ENCODE measurements at places on chromosomes 11 and 22. TPM values are rescaled to one million over a fixed set of nuclear protein-coding genes. Genes with fewer than 3 reads are reported as not detected.
A peak's percentile ranks its signal among the peaks of the same experiment; 100 is the strongest.

- DNase-seq, result no peak
- H3K27ac ChIP-seq, result peak overlapping the region; percentile 100
These were observed 398 bp upstream of the ATG16L2 start for GRCh38 chr11:72813740-72814285.

DNA sequence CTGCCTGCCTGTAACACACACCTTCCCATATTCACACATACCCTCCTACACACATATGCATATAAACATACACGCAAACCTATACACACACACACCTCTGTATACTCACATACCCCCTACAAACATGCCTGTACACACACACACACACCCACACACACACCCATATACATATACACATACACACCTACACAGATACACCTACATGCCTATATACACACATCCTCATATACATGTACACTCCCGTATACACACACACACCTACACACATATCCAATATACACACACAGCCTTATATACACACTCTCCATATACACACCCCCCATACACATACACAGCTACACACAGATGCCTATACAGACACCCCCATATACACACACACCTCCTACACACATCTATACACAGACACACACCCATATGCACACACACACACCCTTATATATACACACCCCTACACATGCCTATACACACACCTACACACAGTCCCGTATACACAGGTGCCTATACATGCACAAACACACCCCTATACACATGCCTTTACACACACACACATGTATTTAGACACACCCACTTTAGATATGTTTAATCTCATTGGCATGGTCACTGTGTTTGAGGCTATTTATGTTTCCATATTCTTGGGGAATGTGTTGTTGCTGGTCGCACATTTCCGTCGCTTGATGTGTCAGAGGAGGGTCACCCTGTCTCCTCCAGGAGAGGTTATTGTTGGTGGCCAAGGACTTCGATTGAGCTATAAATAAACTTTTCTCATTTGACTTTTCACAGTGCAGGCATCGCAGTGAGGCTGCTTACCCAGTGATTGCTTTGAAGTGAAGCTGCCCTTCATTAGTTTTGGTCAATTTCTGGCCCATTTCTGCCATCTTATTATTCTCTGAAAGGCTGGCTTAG lies 243.3 kb downstream of the TBC1D22A start:
- no peaks in the 10 kb centered on the region for H3K27me3 ChIP-seq
- no peaks in the 10 kb centered on the region for H3K4me1 ChIP-seq
- H3K27ac ChIP-seq, result no peak overlapping the region
- peaks cover 7% of the 10 kb centered on the region for H3K36me3 ChIP-seq

- no peaks in the 10 kb centered on the region for H3K27me3 ChIP-seq
- H3K36me3 ChIP-seq, result no peaks in the 10 kb centered on the region
- DNase-seq, result no peak
- no peak overlapping the region for H3K27ac ChIP-seq
These were observed 63.7 kb downstream of the CYTH4 start for GRCh38 chr22:37345863-37346504.

GRCh38 chr11:125313271-125314219 lies 149.0 kb downstream of the PKNOX2 start:
- H3K4me1 ChIP-seq, result no peaks in the 10 kb centered on the region
- DNase-seq, result no peak
- H3K27me3 ChIP-seq, result no peaks in the 10 kb centered on the region
- no peak overlapping the region for H3K4me3 ChIP-seq
- H3K27ac ChIP-seq, result no peak overlapping the region

- no peak for DNase-seq
- H3K4me1 ChIP-seq, result no peaks in the 10 kb centered on the region
- H3K27me3 ChIP-seq, result no peaks in the 10 kb centered on the region
These were observed 17.7 kb upstream of the RTL6 start for GRCh38 chr22:44515779-44516178.

DNA sequence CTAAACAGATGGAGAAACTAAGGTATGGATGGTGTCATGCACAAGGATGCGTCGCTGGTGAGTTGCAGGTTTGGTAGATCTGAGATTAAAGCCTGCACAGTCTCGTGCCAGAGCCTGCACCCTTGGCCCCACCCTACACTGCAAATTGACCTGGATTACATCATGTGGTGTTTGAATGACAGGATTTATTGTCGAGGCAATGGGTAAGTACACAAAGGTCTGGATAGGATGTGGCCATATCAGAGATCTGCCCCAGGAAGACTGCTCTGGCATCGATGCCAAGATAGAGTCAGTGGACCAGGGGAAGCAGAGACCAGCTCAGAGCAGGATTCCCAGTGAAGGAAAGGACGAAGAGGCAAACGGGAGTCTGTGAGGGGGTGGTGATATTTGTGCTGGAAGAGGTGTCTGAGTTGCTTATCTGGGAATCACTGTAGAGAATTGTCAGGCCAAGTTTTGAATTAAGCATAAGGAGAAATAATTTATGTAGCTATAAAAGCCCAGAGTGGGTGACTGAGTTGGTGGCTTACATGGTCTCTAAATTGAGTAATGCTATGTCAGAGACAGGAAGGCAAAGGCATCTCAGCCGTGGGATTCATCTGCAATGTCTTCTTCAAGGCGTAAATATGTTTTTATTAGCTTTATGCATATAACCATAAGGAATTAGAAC lies 499.6 kb upstream of the B3GAT1 start:
- DNase-seq, result no peak
- H3K27ac ChIP-seq, result no peak overlapping the region
- H3K4me3 ChIP-seq, result no peak overlapping the region
- H3K4me1 ChIP-seq, result no peaks in the 10 kb centered on the region
- H3K36me3 ChIP-seq, result no peaks in the 10 kb centered on the region

CD248 gene
- 0.36 TPM for total RNA-seq

STARD10 gene
- total RNA-seq, result 16.4 TPM

GRCh38 chr22:41405588-41405987 lies 23.8 kb downstream of the TEF start:
- H3K36me3 ChIP-seq, result no peaks in the 10 kb centered on the region
- H3K27me3 ChIP-seq, result no peaks in the 10 kb centered on the region
- no peak overlapping the region for H3K4me3 ChIP-seq
- peaks cover 7% of the 10 kb centered on the region for H3K4me1 ChIP-seq
- no peak overlapping the region for H3K27ac ChIP-seq

GRCh38 chr11:117903505-117904382 lies 25.5 kb downstream of the TMPRSS13 start:
- no peak for DNase-seq
- no peaks in the 10 kb centered on the region for H3K36me3 ChIP-seq
- H3K4me3 ChIP-seq, result no peak overlapping the region
- no peaks in the 10 kb centered on the region for H3K4me1 ChIP-seq
- H3K27me3 ChIP-seq, result no peaks in the 10 kb centered on the region
- H3K27ac ChIP-seq, result no peak overlapping the region

KCNQ1OT1 gene
- total RNA-seq, result 0.49 TPM

DNA sequence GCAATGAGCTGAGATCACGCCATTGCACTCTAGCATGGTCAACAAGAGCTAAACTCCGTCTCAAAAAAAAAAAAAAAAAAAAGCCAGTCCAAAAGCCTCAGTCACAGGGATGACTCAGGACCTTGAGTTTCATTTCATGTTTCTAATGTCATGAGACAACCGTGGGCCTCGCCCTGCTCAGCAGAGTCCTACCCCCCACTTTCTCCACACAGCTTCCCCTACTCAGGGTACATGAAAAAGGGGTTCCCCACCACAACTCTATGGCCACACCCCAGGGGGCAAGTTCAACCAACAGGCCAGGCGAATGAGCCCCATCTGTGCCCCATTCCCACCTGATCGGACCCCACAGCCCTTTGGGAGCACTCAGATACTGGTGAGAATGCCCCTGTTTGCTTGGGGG lies 24.3 kb upstream of the ADA2 start:
- H3K27me3 ChIP-seq, result no peaks in the 10 kb centered on the region
- H3K4me3 ChIP-seq, result no peak overlapping the region
- no peak for DNase-seq
- H3K36me3 ChIP-seq, result no peaks in the 10 kb centered on the region
- H3K4me1 ChIP-seq, result no peaks in the 10 kb centered on the region

ARFGAP2 gene
- total RNA-seq, result 220 TPM

DNA sequence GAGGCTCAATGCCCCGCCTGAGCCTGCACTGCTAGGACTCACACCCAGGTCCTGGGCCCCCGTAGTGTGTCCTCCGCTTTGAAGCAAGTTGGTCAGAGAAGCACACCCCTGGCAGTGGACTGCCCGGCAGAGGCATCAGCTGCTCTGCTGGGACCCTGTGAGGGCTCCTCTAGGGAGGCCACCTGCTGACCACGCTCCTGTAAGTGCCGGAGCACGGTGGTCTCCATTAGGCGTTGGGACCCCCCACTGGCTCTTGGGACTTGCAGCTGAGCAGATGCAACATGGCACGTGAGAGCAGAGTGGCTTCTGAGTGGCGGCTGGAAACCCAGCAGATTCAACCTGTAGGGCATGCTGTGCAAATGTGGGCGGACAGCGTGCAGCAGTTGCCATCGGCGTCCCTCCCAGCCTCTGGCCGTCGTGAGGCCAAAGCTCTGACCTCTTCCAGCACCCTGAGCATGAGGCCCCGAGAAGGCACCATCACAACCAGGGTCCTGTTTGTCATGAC lies 16.9 kb downstream of the MRGPRG start:
- H3K27ac ChIP-seq, result no peak overlapping the region
- H3K36me3 ChIP-seq, result no peaks in the 10 kb centered on the region
- no peak for DNase-seq
- H3K4me1 ChIP-seq, result no peaks in the 10 kb centered on the region
- no peaks in the 10 kb centered on the region for H3K27me3 ChIP-seq
- no peak overlapping the region for H3K4me3 ChIP-seq

ROBO4 gene
- not detected for total RNA-seq

DNA sequence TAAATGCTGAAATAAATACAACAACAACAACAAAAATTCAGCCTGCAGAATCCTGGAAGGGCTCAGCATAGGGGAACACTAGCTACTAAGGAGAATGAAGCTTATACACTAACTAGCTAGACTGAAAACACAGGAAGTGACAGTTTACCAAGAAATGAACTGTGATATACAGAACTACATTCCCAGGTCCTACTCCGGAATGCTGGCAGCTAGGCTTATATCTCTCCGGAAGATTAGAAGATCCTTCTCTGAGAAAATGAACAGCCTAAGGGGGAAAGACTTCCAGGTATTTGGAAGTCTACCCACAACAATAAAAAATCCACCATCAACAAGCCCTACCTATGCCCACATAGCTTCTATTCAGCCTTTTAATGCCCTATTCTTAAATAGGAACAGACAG lies 31.0 kb downstream of the CCDC34 start:
- H3K36me3 ChIP-seq, result no peaks in the 10 kb centered on the region
- H3K27ac ChIP-seq, result no peak overlapping the region
- no peaks in the 10 kb centered on the region for H3K4me1 ChIP-seq
- DNase-seq, result no peak

DNA sequence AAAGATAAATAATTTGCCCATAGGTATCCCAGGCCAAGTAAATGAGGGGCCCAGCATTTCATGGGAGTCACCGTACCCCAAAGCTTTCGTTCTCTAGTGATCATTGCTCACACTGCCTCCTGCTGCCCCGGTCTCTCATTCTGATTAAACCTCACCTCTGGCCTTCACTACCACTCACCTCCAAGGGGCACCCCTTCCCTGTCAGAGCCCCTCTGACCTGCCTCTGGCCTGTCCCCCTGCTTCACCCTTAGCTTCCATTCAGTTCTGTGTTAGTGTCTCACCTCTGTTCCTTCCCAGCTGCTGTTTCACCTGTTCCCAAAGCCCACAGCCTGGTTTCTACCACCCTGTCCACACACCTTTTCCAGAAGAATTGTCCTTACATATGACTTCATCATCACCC lies 150.3 kb upstream of the E2F8 start:
- no peak for DNase-seq
- no peaks in the 10 kb centered on the region for H3K36me3 ChIP-seq
- H3K4me1 ChIP-seq, result no peaks in the 10 kb centered on the region

GRCh38 chr11:64090806-64091516 lies 55.2 kb downstream of the FLRT1 start:
- H3K4me3 ChIP-seq, result no peak overlapping the region
- H3K27ac ChIP-seq, result no peak overlapping the region
- DNase-seq, result no peak
- H3K4me1 ChIP-seq, result no peaks in the 10 kb centered on the region

TP53AIP1 gene
- not detected for total RNA-seq

DNA sequence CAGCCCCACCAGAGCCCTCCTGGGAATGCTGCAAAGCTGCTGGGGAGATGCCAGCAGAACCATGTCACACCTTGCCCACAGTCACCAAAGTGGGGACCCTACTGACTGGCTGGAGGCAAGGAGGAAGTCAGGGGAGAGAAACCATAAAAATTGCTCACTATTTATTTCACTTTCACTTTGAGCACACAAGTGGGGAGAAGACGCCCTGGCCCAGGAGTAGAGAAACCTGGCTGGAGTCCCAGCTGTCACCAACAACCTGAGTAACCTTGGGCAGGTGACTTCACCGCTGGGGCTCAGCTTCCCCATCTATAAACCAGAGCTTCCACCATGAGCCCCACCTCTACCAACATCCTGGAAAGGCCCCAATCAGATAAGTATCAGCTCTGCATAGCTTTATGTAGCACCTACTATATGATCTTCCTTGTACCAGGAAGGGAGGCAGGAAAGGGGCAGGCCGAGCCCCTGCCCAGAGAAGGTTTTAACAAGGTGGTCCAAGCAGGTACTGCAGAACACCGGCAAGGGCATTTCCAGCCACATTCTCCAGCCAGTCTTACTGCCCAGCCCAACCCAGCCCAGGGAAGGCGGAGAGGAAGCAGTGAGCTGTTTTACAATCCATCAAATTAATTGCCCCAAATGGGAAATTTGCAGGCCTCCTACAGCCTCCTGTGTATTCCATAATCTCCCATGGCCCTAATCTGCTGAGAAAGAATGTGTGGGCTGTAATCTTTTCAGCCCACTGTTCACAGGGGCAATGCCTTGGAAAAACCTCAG lies 27.6 kb downstream of the PLEKHA7 start:
- no peaks in the 10 kb centered on the region for H3K36me3 ChIP-seq
- DNase-seq, result peak; percentile 42
- H3K27me3 ChIP-seq, result no peaks in the 10 kb centered on the region
- H3K27ac ChIP-seq, result no peak overlapping the region
- peaks cover 15% of the 10 kb centered on the region for H3K4me1 ChIP-seq

DCDC1 gene
- 0.29 TPM for total RNA-seq

- DNase-seq, result no peak
- H3K27ac ChIP-seq, result no peak overlapping the region
- H3K4me1 ChIP-seq, result no peaks in the 10 kb centered on the region
- H3K4me3 ChIP-seq, result no peak overlapping the region
These were observed 11.5 kb upstream of the MUC15 start for GRCh38 chr11:26583550-26583949.

Data from naive thymus-derived CD4-positive, alpha-beta T cell (primary cell).